ENCODE measurements at places on chromosomes 5 and 9. TPM values are rescaled to one million over a fixed set of nuclear protein-coding genes. Genes with fewer than 3 reads are reported as not detected.

DNA sequence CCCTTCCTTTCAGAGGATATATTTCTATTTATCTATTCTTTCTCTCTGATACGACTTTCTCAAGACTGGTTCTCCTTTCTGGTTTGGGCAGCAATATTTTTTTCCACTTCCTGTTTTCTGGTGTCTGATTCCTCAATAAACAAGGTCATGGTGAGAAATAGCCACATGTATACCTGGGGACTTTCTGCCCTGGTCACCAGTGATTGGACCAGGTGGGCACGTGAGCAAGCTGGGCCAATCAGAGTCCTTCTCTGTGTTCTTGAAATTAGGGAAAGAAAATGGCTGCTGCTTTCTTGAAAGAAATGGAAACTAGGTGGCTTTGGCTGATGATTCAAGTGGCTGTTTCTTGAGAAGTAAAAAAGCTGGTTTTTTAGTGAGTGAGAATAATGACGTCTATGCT is 18.4 kb upstream of the GSN start:
- no peak overlapping the region for H3K27ac ChIP-seq
- no peak overlapping the region for H3K4me3 ChIP-seq
- DNase-seq, result peak; percentile 8

GRCh38 chr9:12849486-12850003 is 74.7 kb downstream of the LURAP1L start:
- H3K36me3 ChIP-seq, result no peaks in the 10 kb centered on the region
- H3K27ac ChIP-seq, result no peak overlapping the region
- no peak overlapping the region for H3K4me3 ChIP-seq
- H3K27me3 ChIP-seq, result no peaks in the 10 kb centered on the region
- H3K4me1 ChIP-seq, result no peaks in the 10 kb centered on the region

ANXA2R gene
- 55.2 TPM for total RNA-seq

DNA sequence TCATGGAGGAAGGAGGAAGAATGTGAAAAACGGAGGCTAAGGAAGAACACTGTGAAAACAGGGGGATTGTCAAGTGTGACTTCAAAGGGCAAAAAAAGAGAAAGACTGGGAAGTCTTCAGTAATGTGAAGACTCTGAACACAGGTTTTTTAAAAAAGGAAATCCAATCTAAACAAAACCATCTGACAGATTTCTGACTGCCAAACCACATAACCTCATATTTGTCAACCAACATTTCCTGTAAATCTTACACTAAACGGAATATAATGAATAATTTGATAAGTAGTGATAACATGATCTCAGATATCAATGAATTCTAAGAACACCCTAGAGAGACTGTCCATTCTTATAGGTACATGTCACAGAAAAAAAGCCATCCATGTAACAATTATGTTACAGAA is 124.7 kb downstream of the FBN2 start:
- H3K36me3 ChIP-seq, result no peaks in the 10 kb centered on the region
- no peak overlapping the region for H3K4me3 ChIP-seq
- H3K4me1 ChIP-seq, result no peaks in the 10 kb centered on the region
- H3K27ac ChIP-seq, result no peak overlapping the region

DNA sequence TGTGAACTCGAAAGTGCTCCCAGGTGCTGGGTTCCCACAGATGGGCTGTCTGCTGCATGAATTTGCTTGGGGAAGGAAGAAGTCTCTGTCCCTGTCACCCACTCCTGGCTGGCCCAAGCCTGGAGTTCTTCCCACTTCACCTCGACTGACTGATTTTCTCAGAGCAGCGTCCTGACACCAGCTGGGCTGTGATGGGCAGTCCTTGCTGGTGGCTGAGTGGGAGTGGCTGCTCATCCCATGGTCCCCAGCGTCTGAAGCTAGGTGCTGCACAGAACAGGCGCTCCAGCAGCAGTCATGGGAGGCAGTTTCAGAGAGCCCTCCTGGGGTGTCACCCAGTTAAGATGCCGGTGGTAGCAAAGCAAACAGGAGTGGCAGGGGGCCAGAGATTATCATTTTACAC is 10.1 kb upstream of the NEURL1B start:
- H3K36me3 ChIP-seq, result no peaks in the 10 kb centered on the region
- no peak overlapping the region for H3K27ac ChIP-seq
- no peak overlapping the region for H3K4me3 ChIP-seq
- no peaks in the 10 kb centered on the region for H3K27me3 ChIP-seq
- no peaks in the 10 kb centered on the region for H3K4me1 ChIP-seq

GRCh38 chr9:4548811-4549725 is 58.8 kb downstream of the SLC1A1 start:
- no peak overlapping the region for H3K4me3 ChIP-seq
- no peaks in the 10 kb centered on the region for H3K36me3 ChIP-seq
- H3K27me3 ChIP-seq, result no peaks in the 10 kb centered on the region
- H3K27ac ChIP-seq, result no peak overlapping the region

RORB gene
- total RNA-seq, result 0.38 TPM

GRCh38 chr5:60497706-60498500 is 202.1 kb downstream of the DEPDC1B start:
- no peak overlapping the region for H3K27ac ChIP-seq
- no peaks in the 10 kb centered on the region for H3K4me1 ChIP-seq
- H3K36me3 ChIP-seq, result no peaks in the 10 kb centered on the region
- no peak overlapping the region for H3K4me3 ChIP-seq

ARL14EPL gene
- not detected for total RNA-seq

DNA sequence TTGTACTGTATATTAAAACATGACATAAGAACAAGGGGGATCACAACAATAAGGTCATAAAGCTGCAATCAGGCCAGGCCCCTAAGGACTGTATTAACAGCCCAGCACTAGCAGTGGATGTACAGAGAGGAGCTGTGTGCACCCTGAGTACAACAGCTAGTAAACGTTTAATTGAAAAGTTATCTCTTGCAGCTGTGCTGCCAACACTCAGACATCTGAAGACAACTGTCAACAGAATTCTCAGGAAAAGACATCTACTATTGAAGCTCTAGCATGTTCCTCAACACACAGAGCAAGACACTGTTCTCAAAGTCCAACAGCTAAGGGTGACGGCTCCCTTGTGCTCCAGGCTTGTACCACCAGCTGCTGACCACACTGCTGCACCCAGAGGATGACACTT is 199.6 kb downstream of the DCP2 start:
- peaks cover 4% of the 10 kb centered on the region for H3K27me3 ChIP-seq
- H3K4me1 ChIP-seq, result no peaks in the 10 kb centered on the region
- DNase-seq, result no peak
- no peak overlapping the region for H3K4me3 ChIP-seq
- H3K36me3 ChIP-seq, result no peaks in the 10 kb centered on the region

- DNase-seq, result no peak
- no peak overlapping the region for H3K27ac ChIP-seq
These were observed 35.2 kb upstream of the PDE8B start for GRCh38 chr5:77175231-77175630.

GRCh38 chr5:43536972-43537371 is 19.9 kb downstream of the PAIP1 start:
- no peaks in the 10 kb centered on the region for H3K4me1 ChIP-seq
- no peaks in the 10 kb centered on the region for H3K27me3 ChIP-seq
- peaks cover 78% of the 10 kb centered on the region for H3K36me3 ChIP-seq
- H3K4me3 ChIP-seq, result no peak overlapping the region
- H3K27ac ChIP-seq, result no peak overlapping the region
- no peak for DNase-seq

FGF18 gene
- 0.16 TPM for total RNA-seq

- no peak overlapping the region for H3K4me3 ChIP-seq
- DNase-seq, result no peak
- no peaks in the 10 kb centered on the region for H3K27me3 ChIP-seq
- no peaks in the 10 kb centered on the region for H3K4me1 ChIP-seq
These were observed 32.7 kb downstream of the ZNF366 start for GRCh38 chr5:72474516-72474915.

GRCh38 chr5:168301593-168302390 is 10.3 kb downstream of the WWC1 start:
- H3K4me3 ChIP-seq, result no peak overlapping the region
- DNase-seq, result no peak
- no peaks in the 10 kb centered on the region for H3K36me3 ChIP-seq
- H3K27me3 ChIP-seq, result no peaks in the 10 kb centered on the region
- no peak overlapping the region for H3K27ac ChIP-seq

DNA sequence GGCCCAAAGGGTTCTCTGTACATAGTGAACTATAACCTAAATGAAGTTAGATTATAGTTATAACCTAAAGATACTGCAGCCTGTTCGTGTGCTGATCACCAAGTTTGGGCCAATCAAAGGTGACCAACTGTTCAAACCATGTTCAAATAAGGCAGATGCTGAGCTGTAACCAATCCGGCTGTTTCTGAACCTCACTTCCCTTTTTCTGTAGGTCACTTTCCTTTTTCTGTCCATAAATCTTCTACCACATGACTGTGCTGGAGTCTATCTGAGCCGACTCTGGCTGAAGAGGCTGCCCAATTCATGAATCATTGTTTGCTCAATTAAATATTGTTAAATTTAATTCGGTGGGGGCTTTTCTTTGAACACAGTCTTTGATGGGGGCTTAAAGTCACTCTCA is 1920.2 kb downstream of the MAT2B start:
- H3K4me1 ChIP-seq, result no peaks in the 10 kb centered on the region
- H3K27me3 ChIP-seq, result no peaks in the 10 kb centered on the region
- H3K27ac ChIP-seq, result no peak overlapping the region

SLIT3 gene
- 0.80 TPM for total RNA-seq

MEGF10 gene
- not detected for total RNA-seq

GLRA1 gene
- not detected for total RNA-seq
